T-helper 22 cell (primary cell): ENCODE measurements at places on chromosomes 11 and 22.

DNA sequence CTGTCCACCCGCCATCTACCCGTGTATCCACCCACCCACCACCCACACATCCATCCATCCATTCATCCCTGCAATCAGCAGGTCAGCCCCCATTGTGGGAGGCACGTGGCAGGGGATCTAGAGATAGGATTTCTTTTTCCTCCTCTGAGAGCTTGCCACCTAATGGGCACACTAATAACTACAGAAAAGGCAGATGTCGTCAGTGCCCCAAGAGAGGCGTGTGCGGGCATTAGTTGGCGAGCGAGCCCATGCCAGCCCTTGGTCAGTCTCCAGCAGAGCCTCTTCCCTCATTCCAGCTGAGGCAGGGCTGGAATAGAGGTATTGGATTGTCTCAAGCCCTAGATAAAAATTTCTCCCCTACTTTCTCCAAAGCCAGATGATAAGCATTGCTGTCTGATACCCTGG is 9.7 kb downstream of the USP2 start:
- DNase-seq: no peak

DNA sequence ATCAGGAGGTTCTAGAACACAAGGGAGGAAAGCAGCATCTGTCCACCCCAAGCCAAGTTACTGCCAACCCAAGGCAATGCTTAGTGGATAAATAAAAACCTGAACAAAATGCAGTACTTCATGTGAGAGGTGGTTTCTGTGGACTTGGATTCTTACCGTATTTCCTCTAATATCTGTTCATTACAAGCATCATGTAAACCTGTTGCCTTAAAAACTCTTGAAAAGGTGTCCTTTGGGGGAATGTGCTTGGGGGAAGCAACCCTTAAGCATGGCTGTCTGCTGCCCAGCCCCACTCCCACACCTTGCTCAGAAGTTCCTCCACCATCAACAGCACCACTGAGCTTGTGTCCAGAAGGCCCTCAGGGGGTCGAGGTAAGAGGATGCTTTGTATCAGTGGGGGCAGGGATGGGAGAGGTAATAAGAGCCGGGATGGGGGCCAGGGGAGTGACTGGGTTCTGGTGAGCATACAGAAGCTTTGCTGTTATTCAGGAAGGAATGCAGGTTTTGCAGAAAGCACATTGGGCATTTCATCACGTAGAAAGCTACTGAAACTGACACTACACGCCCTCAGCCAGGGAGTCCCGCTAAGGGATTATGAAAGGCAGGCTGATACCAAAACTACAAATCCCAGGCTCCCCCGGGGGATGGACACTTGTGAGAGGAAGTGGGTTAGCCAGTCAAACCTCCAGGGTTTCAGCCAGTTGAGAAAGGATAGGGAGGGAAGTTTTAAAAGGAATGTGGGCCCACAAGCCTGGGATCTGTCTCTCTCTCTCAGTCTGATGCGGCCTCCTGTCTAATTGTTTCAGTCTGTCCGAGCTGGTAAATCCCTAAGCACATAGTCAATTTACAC is 52.0 kb downstream of the KCNJ1 start:
- DNase-seq: no peak

GRCh38 chr11:105230586-105230985 is 91.0 kb upstream of the CARD18 start:
- no peak for DNase-seq

GRCh38 chr11:35163702-35164496 is 24.9 kb downstream of the CD44 start:
- no peak for DNase-seq

DNA sequence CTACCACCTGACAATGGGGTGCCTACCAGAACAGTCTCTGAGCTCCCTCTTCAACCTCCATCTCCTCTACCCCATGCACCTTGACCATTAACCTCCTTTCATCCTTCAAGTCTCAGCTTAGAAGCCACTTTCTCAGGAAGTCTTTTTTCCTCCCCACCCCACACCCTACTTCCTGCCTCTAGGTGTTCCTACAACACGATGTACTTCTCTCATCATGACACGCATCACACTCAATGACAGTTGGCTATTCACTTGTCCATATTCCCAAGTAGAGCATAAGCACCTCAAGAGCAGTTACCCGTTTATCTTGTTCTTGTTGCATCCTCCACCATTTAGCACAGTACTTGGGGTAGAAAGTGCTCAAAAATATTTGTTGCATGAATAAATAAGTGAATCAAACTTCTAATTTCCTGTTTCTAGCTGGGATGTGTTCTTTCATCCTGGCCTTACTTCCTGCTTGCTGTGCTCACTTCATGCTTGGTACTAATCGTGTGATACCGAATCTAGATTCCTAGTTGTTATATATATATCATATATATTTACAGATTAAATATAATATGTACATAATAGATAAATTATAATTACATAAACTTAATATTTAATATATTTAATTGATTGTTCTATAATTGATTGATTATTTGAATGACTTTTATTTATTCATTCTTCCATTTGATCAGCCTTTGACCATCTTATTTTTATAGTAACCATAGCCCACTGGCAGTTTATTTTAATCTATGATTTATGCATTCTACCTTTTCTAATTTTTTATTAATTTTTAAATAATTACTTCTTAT is 177.5 kb upstream of the TMEM45B start:
- no peak for DNase-seq

DNA sequence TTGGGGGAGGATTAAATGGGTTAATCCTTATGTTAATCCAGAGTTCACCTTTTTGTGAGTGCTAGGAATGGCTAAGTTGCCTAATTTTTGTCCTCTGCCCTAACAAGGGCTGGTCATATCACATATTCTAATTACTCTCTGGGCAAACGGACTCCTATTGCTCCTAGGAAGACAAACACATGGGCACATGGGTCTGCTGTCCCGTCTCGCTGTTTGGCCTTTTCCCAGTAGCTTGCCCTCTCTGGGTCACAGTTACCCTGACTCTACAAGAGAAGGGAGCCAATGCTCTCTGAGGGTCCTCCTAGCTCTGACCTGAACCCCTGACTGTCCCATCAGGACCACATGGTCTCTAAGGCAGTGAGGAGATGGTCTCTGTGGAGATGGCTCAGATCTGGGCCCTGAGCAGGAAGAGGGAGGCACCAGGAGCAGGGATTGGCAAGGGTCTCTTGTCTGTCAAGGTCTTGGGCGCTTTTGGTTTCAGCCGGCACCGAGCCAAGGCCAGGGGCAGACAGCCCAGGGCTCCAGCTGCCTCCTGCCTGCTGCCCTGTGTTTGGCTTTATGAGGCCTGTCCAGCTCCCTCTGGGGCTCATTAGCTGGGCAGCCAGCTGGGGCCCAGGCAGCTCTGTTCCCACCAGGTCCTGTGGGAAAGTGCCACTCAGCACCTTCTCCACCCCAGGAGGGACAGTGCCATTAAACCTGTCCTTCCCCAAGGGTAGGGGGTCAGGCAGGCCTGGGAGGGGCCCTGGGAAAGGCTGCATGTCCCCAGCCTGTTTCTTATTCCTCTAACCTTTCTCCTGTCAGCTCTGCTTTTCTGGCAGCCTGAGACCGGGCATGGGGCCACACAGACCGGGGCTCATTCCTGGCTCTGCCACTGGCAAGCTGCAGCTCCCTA is 559.9 kb downstream of the MN1 start:
- no peak for DNase-seq

- DNase-seq: no peak
Measured at GRCh38 chr22:39021552-39022250, 774 bp downstream of the APOBEC3D start.

DNA sequence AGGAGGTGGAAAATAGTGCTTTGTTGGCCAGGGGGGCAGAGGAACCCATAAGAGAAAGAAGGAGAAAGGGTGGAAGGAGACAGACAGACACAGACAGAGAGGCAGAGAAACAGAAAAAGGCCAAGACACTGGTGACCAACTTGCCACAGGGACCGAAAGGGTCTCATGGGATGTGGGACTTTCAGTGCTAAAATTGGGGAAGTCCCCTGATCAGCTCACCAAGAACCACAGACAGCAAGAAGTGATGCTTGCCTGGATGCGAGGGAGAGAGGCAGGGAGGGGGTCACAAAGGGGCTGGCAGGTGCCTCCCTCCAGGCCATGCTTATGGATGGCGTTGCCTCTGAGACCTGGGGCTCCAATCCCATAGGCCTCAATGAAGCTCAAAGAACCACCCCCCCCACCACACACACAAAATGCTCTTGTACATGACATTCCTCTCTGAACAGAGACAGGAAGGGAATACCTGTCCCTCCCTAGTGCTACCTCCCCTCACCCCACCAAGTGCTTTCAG is 413.4 kb downstream of the MN1 start:
- DNase-seq: no peak

GRCh38 chr11:97419729-97420128 is 1029.9 kb downstream of the JRKL start:
- DNase-seq: no peak

- no peak for DNase-seq
Measured at GRCh38 chr11:1218788-1219445, 3.9 kb upstream of the MUC5B start.

DNA sequence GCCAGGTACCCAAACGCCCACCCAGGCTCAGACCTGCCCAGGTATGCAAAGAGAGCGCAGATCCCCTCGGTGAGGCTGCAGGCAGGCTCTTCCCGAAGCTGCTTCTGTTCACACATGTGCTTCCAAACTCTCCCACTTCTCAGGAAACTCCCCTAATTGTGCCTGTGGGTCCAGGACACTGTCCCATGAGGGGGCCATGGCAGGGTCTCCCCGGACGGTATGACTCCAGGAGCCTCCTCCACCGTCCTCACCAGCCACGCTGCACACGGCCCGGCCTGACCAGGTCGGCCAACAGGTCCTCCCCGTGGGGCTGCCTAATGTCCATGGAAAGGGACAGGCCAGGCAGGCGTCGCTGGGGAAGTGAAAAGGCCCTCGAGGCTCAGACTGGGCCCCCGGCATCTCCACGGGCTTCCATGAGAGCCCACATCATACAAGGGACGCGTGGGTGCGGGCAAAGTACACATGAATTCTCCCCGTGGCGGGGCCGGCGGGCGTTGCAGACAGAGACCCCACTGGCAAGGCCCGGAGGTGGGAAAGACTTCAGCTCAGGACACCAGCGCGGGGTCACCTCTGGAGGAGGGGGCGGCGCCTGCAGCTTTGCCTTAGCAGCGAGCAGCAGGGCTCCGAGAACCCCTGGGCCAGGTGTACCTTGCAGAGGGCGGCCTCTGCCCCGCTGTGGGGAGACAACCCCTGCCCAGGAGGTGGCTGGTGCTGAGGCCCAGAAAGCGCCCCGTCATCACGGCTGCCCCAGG is 526.1 kb downstream of the BRD1 start:
- DNase-seq: no peak

DNA sequence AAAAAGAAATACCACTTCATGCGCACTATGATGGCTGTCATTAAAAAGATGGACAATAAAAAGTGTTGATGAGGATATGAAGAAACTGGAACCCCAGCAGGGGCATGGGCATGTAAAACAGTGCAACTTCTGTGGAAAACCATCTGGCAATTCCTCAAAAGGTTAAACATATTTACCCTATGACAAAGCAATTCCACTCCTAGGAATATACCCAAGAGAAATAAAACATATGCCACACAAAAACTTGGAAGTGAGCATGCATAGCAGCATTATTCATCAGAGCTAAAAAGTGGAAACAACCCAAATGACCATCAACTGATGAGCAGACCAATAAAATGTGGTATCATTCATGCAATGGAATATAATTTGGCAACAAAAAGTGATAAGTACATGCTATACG is 50.1 kb downstream of the LRRC32 start:
- no peak for DNase-seq

GRCh38 chr11:10663990-10664389 is 29.6 kb downstream of the IRAG1 start:
- DNase-seq: no peak

DNA sequence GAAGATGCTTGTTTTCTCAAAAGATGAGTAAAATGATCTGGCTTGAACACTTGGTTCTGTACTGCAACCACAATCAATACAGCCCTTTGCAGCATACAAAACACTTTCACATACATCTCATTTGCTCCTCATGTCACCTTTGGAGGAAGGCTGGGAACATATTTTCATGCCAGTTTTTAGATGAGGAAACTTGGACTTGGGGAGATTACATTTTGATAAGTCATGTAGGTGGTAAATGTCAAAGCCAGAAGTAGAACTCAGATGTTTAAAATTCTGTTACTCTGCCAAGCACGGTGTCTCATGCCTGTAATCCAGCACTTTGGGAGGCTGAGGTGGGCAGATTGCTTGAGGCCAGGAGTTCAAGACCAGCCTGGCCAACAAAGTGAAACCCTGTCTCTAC is 121.8 kb downstream of the MICAL2 start:
- no peak for DNase-seq

DNA sequence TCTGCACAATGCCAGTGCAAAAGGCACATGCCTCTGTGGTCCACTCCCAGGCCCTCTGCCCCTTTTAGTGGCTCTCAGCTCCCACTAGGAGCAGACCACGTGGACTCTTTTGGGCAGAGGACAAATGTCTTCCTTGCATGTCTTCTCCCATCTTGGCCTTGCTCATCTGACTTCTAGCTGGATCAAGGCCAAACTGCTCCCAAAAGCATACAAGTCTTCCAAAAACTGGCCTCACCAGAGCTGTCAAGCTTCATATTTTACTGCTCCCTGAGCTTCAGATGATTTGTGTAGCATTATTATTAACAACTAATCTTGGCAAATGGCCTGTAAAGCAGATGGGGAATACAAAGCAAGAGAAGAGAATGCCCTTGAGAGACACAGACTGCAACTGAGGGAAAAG is 6.9 kb downstream of the SMPD1 start:
- DNase-seq: no peak

- no peak for DNase-seq
Measured at GRCh38 chr11:3609416-3610265, 32.2 kb downstream of the ART5 start.

DNA sequence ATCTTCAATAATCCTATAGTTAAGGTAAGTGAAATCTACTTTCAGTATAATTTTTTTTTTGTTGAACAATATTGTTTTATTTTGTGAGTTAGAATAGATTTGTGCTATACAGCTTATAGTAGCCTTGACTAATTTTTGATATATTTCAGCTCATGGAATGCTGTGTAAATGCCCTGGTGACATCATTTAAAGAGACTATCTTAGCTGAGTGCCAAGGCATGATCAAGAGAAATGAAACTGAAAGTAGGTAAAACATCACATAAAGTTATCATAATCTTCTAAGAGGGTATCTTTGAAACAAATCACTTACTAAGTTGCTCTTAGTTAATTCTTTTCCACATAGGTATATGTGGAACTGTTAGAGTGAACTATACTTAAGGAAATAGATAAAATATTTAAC is 51.4 kb upstream of the ACAT1 start:
- DNase-seq: no peak

DNA sequence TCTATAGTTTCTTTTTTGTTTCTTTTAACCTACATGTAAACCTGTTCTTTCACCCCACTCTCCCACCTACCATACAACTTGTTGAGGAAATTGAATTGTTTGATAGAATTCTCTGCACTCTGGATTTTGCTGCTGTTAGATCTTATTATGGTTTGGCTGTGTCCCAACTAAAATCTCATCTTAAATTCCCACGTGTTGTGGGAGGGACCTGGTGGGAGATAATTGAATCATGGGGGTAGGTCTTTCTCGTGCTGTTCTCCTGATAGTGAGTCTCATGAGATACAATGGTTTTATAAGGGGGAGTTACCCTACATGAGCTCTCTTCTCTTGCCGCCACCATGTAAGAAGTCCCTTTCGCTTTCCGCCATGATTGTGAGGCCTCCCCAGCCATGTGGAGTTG is 15.0 kb upstream of the PITPNB start:
- no peak for DNase-seq
